Left renal pelvis (tissue), 4 donors: ENCODE measurements at places on chromosomes 6 and 20. TPM values are rescaled to one million over a fixed set of nuclear protein-coding genes. Genes with fewer than 3 reads are reported as not detected.

The RAB32 gene
- 31.3 TPM for polyA plus RNA-seq

The YTHDF1 gene
- 43.5 TPM for polyA plus RNA-seq

The SLC32A1 gene
- polyA plus RNA-seq, result 2.4 TPM

The TSHZ2 gene
- 14.1 TPM for polyA plus RNA-seq

The IMPG1 gene
- 2.3 TPM for polyA plus RNA-seq

The MDFI gene
- 98.0 TPM for polyA plus RNA-seq

The TSPO2 gene
- 0.39 TPM for polyA plus RNA-seq
